ENCODE measurements at places on chromosomes 5 and 9.
A peak's percentile ranks its signal among the peaks of the same experiment; 100 is the strongest.

DNA sequence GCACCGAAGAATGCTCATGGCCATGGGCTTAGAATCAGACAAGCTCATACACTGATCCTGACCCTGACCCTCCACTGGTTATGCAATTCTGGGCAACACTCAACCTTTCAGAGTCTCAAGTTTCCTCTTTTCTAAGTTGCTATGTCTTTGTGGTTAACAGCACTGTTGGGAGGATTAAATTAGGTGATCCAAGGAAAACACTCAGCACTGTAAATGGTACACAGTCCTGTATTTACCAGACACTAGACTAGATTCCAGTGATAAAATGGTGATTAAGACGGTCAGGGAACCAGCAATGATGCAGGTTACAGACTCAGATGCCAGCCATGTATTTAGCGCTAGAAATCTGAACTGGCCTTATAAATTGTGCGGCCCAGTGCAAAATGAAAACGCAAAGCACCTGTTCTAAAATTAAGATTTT is 8.1 kb downstream of the ARL15 start:
- peak; percentile 31 for ATAC-seq

DNA sequence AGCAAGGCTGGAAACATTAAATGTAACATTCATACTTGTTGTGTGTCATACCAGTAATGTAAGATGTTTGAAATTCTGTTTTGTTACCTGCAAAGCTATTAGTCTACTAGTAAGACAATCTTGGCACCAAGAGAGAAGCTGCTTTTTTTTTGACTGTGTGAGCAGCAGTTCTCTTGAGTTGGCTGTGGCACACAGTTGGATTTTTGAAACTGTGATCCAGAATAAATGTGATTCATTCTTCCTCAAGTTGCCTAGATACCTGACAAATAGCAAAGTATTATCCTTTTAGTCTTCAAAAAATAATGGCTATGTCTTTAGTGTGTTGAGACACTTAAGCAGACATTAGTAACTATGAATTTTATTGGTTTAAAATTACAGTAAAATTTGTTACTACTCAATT is 57.2 kb upstream of the HAPLN1 start:
- no peak for ATAC-seq

GRCh38 chr5:21419383-21419782 is 1431.4 kb upstream of the CDH18 start:
- ATAC-seq, result no peak

GRCh38 chr5:133427121-133427777 is 185.1 kb downstream of the FSTL4 start:
- no peak for ATAC-seq

DNA sequence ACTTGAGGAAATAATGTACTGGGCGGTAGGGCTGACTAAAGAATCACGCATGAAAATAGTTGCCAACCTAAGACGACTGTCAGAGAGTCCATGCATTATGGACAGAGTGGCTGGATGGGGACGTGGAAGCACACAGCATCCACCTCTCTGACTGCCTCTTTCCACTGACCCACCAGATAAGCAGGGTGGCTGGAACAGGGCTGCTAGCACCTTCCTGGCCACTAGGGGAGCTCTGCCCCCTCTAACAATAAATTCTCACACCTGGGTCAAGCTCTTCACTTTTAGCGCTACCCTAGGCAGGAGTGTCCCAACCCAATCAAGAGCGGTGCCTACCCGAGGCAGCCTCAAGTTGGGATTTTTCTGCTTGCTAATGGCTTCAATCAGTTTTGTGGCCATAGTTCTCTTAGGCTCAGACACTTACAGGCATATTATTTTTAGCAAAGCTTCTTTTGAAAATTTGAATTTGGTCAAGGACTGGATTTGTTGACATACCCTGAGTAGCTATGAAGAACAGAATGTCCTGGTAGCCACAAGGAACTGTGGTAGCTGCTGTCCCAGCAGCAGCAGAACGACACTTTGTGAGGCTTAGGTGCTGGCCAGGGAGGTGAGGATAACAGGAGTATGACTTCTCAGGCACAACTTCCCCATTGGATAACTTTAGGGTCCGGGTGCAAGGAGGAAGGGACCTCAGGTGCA is 6.9 kb upstream of the TPM2 start:
- ATAC-seq, result peak; percentile 78

DNA sequence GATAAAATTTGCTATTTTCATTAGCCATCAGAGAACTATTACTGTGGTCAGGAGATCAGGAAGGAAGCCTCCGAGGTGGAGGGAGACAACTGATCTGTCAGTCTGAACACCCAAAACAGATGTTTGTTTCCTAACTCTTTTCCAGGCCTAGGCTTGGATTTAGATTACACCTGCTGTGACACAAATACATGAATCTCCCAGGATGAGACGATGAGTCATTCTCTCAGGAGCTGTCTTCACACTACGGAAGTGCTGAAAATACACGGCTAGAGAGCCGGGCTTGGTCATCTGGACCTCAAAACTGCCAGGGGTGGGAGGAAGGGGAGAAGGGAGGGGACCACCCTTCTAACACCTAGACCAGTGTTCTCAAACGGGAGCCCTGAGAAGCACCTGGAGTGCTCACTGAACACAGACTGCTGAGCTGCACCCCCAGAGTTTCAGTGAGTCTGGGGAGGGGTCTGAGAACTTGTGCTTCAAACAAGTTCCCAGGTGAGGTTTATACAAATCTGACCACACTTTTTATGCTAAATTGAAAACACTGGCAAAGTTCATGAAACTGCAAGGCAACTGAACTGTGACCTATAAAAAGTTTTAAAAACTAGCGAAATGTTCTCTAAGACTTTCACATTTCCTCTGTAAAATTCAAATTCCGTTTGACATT is 80.3 kb upstream of the EQTN start:
- no peak for ATAC-seq

- no peak for ATAC-seq
Measured at GRCh38 chr5:72947498-72947897, 8.3 kb upstream of the FCHO2 start.

GRCh38 chr5:96671441-96671840 is 9.3 kb downstream of the CAST start:
- no peak for ATAC-seq

DNA sequence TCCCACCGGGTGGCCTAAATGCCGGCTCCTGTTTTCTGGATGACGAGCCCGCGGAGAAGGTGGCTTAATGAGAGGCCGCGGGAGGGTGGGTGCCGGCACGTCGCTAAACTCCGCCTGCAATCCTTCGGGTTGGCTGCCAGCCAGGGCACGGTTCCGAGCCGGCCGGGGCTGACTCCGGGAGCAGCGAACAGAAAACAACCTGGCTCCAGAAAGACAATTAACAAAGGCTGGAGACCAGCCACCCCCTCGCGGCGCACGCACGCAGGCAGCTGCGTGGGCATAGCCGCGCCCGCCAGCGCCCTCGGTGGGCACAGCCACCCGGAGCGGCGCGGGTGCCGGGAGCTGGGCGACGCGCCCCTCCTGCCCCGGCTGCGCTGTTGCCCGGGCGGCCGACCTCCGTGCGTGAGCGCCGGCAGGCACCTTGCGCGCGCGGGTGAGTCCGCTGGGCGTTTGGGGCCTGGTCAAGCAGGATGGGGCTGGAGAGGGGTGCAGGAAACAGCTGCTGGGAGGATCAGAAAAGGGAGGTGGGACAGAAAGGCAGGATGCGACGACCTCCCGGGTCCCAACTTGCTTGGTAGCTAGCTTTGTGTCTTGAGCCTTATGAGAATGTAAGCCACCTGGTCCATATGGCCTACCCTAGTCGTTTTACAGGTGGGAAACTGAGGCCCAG is at the start of gene ARHGEF37:
ARHGEF37 (plus strand) TSS at position 307 of the 670 bp plus-strand sequence. CDS start 16,272 bp downstream, outside the sequence.
- ATAC-seq, result peak; percentile 92

Measured in motor neuron (in vitro differentiated cells).